ENCODE measurements at places on chromosomes 12 and 14.
A peak's percentile ranks its signal among the peaks of the same experiment; 100 is the strongest.

- no peaks in the 10 kb centered on the region for H3K27me3 ChIP-seq
- H3K4me1 ChIP-seq, result no peaks in the 10 kb centered on the region
- H3K4me3 ChIP-seq, result no peak overlapping the region
These were observed 92.3 kb downstream of the NTF3 start for GRCh38 chr12:5524116-5524768.

DNA sequence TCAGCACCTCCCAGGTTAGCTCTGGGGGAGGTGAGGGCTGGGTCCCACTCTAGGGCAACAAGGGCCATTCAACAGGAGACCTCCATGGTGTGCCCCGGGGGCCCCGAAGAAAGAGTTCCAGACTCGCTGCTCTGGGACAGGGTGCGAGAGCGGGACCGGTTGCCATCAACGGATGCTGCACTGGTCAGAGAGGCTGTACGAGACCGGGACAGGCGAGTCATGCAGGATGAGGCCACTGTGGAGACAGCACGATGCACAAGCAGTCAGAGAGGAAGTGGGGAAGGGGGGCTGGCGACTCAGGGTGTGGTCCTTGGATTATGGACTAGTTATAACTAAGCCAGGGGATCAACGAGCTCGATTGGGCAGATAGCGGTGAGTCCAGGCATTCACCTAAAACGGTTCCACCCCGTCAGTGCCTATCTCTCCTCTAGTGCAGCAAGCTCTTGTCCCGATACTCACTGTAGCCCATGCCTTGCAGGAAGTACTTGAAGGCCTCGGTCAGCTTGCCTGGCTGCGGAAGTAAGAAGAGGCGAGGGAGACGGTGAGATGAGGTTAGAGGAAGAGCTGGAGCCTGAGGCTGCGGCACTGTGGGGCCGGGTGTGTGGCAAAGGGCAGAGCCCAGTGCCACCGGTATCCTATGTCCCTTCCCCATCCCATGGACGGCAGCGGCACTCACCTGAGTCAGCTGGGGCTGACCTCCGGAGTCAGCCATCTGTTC is 7.2 kb downstream of the NDRG2 start:
- no peak overlapping the region for H3K27ac ChIP-seq
- no peak for DNase-seq
- no peak overlapping the region for H3K4me3 ChIP-seq
- H3K4me1 ChIP-seq, result peaks cover under 1% of the 10 kb centered on the region
- H3K27me3 ChIP-seq, result no peaks in the 10 kb centered on the region

DNA sequence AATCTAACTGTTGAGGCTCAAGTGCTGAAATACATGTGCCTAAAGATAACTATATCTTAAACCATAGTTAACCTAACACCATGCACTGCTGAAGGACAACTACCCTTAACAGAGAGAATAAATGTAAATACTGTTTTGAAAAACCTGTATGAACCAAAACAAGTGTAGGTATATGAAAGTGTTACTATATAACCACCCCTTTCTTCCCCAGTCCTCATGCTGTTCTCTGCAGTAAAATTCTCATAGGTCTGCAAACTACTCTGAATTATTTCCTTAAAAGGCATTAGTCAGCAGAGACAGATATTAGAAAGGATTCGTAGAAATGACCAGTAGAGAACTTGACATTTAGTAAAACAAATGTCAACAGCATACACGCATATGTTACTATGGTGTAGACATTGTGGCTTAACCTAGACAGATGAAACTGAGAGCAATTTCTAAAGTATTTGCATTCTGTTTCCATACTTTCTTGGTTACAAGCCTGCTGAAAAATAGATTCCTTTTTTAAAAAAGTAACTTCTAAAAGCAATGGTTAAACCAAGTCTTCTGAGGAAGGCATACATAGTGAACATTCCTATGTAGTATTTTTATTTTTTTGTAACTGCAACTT is 13.9 kb downstream of the CSRP2 start:
- H3K4me1 ChIP-seq, result no peaks in the 10 kb centered on the region
- H3K4me3 ChIP-seq, result no peak overlapping the region
- DNase-seq, result no peak
- no peak overlapping the region for H3K27ac ChIP-seq
- no peaks in the 10 kb centered on the region for H3K27me3 ChIP-seq
- no peaks in the 10 kb centered on the region for H3K36me3 ChIP-seq

DNA sequence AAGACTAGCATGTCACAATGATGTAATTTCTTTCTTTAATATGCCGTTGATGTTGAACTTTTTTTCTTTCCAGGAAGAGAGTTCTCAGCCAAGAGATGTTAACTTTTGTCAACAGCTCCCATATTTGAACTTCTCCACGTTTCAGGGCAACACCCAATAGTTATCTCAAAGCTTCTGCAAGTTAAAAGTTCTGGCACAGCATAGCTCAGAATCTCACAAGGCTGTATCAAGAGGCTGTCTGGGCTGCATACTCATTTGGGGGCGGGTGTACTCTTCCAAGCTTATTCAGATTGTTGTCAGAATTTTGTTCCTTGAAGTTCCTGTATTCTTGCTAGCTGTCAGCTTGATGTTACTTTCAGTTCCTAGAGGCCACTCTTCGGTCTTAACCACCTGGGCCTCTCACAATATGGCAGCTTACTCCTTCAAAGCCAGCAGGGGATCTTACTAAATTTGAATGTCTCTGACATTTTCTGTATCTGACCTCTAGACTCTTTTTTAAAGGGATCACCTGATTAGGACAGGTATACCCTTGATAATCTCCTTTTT is 38.9 kb downstream of the KCNC2 start:
- no peak overlapping the region for H3K4me3 ChIP-seq
- no peak overlapping the region for H3K27ac ChIP-seq
- no peaks in the 10 kb centered on the region for H3K36me3 ChIP-seq
- H3K27me3 ChIP-seq, result no peaks in the 10 kb centered on the region
- no peaks in the 10 kb centered on the region for H3K4me1 ChIP-seq

GRCh38 chr12:12548713-12549112 is 13.9 kb downstream of the DUSP16 start:
- no peak overlapping the region for H3K4me3 ChIP-seq
- H3K27ac ChIP-seq, result no peak overlapping the region
- H3K4me1 ChIP-seq, result peaks cover 10% of the 10 kb centered on the region
- no peak for DNase-seq
- H3K36me3 ChIP-seq, result no peaks in the 10 kb centered on the region

- no peaks in the 10 kb centered on the region for H3K27me3 ChIP-seq
- H3K4me1 ChIP-seq, result no peaks in the 10 kb centered on the region
- H3K4me3 ChIP-seq, result no peak overlapping the region
- H3K27ac ChIP-seq, result no peak overlapping the region
These were observed 117.4 kb downstream of the DICER1 start for GRCh38 chr14:95039993-95040348.

- no peak overlapping the region for H3K27ac ChIP-seq
- H3K36me3 ChIP-seq, result no peaks in the 10 kb centered on the region
- H3K4me1 ChIP-seq, result peaks cover 10% of the 10 kb centered on the region
- no peak for DNase-seq
- no peak overlapping the region for H3K4me3 ChIP-seq
These were observed 1284.8 kb downstream of the TMEM121 start for GRCh38 chr14:106811162-106811561.

GRCh38 chr12:132448463-132448820 is 41.5 kb upstream of the FBRSL1 start:
- H3K27me3 ChIP-seq, result no peaks in the 10 kb centered on the region
- peaks cover 38% of the 10 kb centered on the region for H3K4me1 ChIP-seq
- no peak for DNase-seq
- no peak overlapping the region for H3K27ac ChIP-seq
- H3K4me3 ChIP-seq, result no peak overlapping the region

DNA sequence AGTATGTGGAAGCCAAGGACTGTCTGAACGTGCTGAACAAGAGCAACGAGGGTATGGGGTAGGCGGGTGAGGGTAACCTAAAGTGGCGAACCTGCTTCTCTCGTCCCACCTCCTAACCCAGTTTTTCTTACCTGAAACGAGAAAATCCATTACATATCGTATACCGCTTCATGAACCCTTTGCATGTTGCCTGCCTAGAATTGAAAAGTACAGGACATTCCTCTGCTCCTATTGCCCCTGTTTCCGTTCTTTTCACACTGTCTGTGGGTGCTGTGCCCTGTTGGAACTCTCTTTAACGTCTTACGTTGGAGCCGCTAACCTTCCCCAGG is 513 bp downstream of the PFDN5 start:
- H3K27me3 ChIP-seq, result no peaks in the 10 kb centered on the region
- peaks cover 55% of the 10 kb centered on the region for H3K4me1 ChIP-seq
- H3K27ac ChIP-seq, result peak overlapping the region; percentile 81
- peaks cover 24% of the 10 kb centered on the region for H3K36me3 ChIP-seq

DNA sequence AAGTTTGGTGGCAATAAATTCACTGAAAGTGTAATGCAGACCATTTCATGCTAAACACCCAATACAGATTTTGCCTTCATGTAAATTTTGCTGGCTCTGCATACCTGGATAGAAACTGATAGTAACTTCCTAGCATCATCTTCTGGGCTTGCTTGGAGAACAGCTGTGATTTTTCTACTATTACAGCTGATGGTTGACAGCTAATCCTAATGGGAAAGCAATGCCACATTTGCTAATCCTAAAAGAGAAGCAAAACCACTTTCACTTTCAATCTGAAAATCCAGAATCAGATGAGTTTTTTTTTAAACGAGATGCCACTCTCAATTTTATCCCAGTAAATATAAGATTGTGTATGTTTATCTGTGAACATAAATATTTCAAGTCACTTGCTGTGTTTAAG is 1035.9 kb downstream of the TRHDE start:
- DNase-seq, result no peak
- no peaks in the 10 kb centered on the region for H3K27me3 ChIP-seq
- H3K4me1 ChIP-seq, result no peaks in the 10 kb centered on the region
- no peaks in the 10 kb centered on the region for H3K36me3 ChIP-seq

- no peak for DNase-seq
- no peak overlapping the region for H3K27ac ChIP-seq
These were observed 106.1 kb upstream of the ANO4 start for GRCh38 chr12:100688451-100688864.

GRCh38 chr14:61461808-61462275 is 140.5 kb downstream of the PRKCH start:
- peak; percentile 70 for DNase-seq
- H3K4me1 ChIP-seq, result peaks cover 46% of the 10 kb centered on the region
- H3K27me3 ChIP-seq, result no peaks in the 10 kb centered on the region
- peak overlapping the region; percentile 22 for H3K27ac ChIP-seq
- no peak overlapping the region for H3K4me3 ChIP-seq

DNA sequence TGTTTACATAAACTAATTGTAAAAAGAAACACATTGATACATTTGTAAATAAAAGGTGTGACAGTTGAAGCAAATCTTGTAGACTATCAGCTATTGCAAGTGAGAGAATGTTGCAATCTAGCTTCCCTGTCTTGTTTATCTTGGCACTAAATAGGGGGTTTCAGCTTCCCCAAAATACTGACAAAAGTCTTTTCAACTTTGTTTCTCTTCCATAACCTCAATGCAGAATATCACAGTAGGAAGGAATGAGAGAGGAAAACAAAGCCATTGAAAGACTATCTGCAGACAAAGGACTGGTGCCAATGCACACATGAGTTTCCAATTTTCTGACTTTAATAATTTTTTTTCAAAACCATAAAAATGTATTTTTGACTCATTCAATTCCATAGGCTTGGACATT is 886.2 kb upstream of the MGAT4C start:
- no peaks in the 10 kb centered on the region for H3K27me3 ChIP-seq
- no peaks in the 10 kb centered on the region for H3K36me3 ChIP-seq
- H3K4me1 ChIP-seq, result no peaks in the 10 kb centered on the region

GRCh38 chr12:68866950-68867349 is 59.0 kb downstream of the MDM2 start:
- no peak for DNase-seq
- no peaks in the 10 kb centered on the region for H3K27me3 ChIP-seq

GRCh38 chr14:67674480-67675218 is at the start of gene VTI1B:
VTI1B (minus strand) TSS chr14:67674632; CDS start chr14:67674489, 143 bp downstream.
- no peaks in the 10 kb centered on the region for H3K36me3 ChIP-seq
- no peaks in the 10 kb centered on the region for H3K27me3 ChIP-seq
- H3K4me3 ChIP-seq, result peak within 1 kb of the TSS; percentile 96
- peak within 1 kb of the TSS; percentile 87 for H3K27ac ChIP-seq
- peaks cover 48% of the 10 kb centered on the region for H3K4me1 ChIP-seq

- H3K4me1 ChIP-seq, result peaks cover 7% of the 10 kb centered on the region
- H3K27ac ChIP-seq, result no peak overlapping the region
- no peak for DNase-seq
- H3K4me3 ChIP-seq, result no peak overlapping the region
- H3K27me3 ChIP-seq, result no peaks in the 10 kb centered on the region
These were observed 76.9 kb upstream of the PSMA6 start for GRCh38 chr14:35215110-35215813.

GRCh38 chr14:62896932-62897456 is 148.3 kb downstream of the KCNH5 start:
- no peaks in the 10 kb centered on the region for H3K27me3 ChIP-seq
- H3K36me3 ChIP-seq, result no peaks in the 10 kb centered on the region
- no peaks in the 10 kb centered on the region for H3K4me1 ChIP-seq
- H3K4me3 ChIP-seq, result no peak overlapping the region

GRCh38 chr14:20624495-20625070 is 16.9 kb downstream of the OR6S1 start:
- H3K27me3 ChIP-seq, result peaks cover 6% of the 10 kb centered on the region
- H3K27ac ChIP-seq, result no peak overlapping the region
- no peaks in the 10 kb centered on the region for H3K36me3 ChIP-seq
- peak overlapping the region; percentile 8 for H3K4me3 ChIP-seq
- DNase-seq, result peak; percentile 48

DNA sequence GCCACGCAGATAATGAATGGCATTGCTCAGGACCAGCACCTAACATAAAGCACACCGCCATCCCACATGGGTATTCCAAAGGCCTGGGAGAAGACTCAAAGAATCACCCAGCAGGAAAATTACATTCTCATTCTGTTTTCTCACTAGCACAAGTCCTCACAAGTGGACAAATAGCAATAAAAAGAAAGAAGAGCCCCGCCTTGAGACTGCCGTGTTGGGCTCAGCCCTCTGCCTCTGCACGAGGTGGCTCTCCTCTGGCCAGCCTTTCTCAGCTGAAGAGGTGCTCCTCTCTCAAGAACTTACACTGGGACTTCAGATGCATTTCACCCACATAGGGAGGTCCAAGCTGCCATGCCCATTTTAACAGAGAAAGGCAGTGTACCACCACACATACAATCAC is 207.5 kb downstream of the SPTSSA start:
- H3K4me3 ChIP-seq, result no peak overlapping the region
- H3K27ac ChIP-seq, result no peak overlapping the region
- no peak for DNase-seq
- no peaks in the 10 kb centered on the region for H3K36me3 ChIP-seq
- no peaks in the 10 kb centered on the region for H3K27me3 ChIP-seq

GRCh38 chr14:94404561-94404960 is 16.2 kb upstream of the SERPINA1 start:
- no peak for DNase-seq
- no peak overlapping the region for H3K4me3 ChIP-seq
- H3K27me3 ChIP-seq, result no peaks in the 10 kb centered on the region
- H3K36me3 ChIP-seq, result no peaks in the 10 kb centered on the region

GRCh38 chr12:93108985-93109384 is 179.9 kb upstream of the EEA1 start:
- H3K4me3 ChIP-seq, result no peak overlapping the region
- no peaks in the 10 kb centered on the region for H3K36me3 ChIP-seq
- DNase-seq, result no peak
- no peaks in the 10 kb centered on the region for H3K27me3 ChIP-seq
